ENCODE measurements at places on chromosomes 1 and 21.

DNA sequence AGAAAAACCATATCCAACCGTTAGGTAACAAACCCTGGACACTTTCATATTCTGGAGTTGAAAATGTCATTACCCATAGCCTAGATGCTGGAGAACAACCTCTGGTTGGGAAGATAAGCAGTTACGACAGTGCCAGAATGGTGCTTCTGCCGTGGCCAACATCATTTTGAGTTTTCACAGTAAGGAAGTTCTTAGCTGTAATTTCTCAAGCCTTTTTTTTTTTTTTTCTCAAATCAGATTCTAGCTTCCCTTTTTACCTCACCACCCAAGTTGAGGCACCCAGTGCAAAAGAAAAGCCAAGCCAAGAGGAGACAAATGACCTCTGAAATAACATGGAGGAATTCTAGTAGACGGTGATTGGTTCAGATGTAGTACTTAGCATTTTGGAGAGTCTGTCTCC, 21.8 kb downstream of the PPT1 start:
- no peak for DNase-seq

GRCh38 chr1:56526571-56527174, 52.7 kb downstream of the PLPP3 start:
- DNase-seq, result no peak

GRCh38 chr1:168230709-168231108, 4.9 kb downstream of the SFT2D2 start:
- DNase-seq, result no peak

DNA sequence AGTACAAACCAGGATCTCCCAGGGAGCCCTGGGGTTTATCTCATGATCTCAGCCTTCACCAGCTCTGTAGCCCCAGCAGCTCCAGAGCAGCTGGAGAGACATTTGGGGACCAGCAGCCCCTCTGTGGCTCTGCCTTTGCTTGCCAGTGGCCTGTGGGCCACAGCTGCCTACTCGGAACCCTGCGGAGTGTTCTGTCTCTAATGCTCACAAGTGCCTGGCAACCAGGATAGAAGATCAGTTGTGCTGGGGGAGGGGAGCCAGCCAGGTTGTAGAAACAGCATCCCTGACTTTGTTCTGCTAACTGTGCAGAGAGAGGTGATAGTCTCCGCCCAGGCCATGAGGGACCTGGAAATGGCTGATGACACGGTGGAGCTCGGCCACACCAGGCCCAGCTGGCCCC, 50.9 kb upstream of the KCNJ15 start:
- no peak for DNase-seq

GRCh38 chr1:116403496-116404136, 30.6 kb downstream of the ATP1A1 start:
- DNase-seq, result no peak

DNA sequence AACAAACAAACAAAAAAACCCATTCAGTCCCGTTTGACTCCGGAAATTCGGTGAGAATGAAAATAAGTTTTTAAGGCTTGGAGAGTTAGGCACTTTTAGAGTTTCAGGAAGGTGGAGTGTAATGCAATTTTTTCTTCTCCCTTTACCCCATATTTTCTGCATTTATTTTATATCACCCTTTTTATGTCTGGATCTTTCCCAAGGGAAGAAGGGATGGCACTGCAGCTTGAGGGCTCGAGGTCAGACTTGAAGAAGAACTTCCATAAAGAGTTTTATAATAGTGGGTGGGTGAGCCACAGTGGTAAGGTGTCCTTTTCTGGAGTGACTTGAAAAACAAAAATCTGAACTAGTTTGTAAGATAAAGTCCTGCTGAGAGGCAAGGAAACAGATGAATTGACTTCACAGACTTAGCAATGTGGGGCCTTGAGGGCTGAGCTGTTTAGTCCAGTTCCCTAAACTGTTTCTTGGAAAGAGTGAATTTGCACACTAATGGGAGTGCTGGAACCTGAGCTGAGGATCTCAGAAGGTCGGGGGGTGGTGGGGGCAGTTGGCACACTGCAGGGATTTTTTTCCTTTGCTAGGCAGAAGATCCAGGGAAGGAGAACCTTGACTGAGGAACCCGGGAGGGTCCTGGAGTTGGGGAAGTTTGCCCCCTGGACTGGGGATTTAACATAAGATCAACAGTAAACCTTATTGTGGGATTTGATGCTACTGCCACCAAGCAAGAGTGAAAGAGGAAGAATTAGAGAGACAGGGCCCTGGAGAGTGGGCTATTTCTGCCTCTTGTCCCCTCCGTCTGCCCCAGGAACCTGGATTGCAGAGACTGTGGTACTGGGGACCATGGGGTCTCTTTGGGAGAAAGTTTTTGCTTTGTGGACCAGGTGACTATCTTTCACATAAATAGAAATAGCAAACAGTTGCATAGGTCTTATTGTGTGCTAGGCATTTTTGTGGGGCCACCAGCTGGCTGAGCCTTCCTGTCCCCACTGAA, 1.8 kb upstream of the MEX3A start:
- no peak for DNase-seq

GRCh38 chr21:46437096-46437498, 21.6 kb upstream of the DIP2A start:
- DNase-seq, result no peak

DNA sequence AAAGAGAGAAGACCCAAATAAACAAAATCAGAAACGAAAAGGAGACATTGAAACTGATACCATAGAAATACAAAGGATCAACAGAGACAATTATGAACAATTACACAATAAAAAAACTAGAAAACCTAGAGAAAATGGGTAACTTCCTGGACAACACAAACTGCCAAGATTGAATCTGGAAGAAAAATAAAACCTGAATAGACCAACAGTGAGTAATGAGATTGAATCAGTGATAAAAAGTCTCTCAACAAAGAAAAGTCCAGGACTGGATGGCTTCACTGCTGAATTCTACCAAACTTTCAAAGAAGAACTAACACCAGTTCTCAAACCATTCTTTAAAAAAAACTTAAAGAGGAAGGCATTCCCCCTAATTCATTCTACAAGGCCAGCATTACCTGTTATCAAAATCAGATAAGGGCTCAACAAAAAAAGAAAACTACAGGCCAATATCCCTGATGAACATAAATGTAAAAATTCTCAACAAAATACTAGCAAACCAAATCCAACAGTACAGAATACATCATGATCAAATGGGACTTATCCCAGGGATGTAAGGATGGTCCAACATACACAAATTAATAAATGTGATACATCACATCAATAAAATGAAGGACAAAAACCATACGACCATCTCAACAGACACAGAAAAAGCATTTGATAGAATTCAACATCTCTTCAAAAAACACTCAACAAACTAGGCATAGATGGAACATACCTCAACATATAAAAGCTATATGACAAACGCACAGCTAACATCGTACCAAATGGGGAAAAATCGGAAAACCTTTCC, 119.9 kb downstream of the ACBD6 start:
- DNase-seq, result no peak

- peak; percentile 97 for DNase-seq
Measured at GRCh38 chr1:56578963-56579875, at the start of gene PLPP3. PLPP3 (minus strand) TSS chr1:56579563; CDS start chr1:56579016, 547 bp downstream.

DNA sequence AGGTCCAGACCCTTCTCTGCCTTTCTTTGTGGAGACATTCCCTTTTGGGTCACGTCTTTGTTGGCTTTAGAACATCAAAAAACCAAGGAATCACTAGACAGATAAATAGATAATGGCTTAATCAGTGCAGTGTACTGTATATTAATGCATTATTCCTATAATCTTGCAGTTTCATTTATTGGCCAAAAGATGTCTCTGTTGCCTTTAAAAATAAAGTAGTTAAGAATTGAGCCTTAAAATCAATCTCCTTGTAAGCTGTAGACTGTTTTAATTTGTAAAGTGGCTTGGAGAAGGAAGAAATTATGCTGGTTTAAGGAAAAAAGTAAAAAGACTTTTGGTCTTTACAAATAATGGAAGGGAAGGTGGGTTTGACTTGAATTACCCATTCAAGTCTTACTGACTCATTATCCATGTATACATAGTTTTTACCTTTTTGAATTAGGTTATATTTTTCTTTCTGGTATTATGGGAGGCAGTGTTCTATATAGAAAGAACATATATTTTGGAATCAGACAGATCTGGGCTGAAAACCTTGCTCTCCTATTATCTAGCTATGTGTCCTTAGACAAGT, 84.6 kb downstream of the VPS13D start:
- peak; percentile 33 for DNase-seq

GRCh38 chr1:220219865-220220698, 52.2 kb downstream of the RAB3GAP2 start:
- no peak for DNase-seq

- peak; percentile 79 for DNase-seq
Measured at GRCh38 chr1:199859491-199859933, 168.0 kb upstream of the NR5A2 start.

GRCh38 chr1:114345930-114346479, 165.0 kb downstream of the TRIM33 start:
- DNase-seq, result peak; percentile 13

- DNase-seq, result no peak
Measured at GRCh38 chr1:26353976-26354820, at the start of gene CRYBG2. CRYBG2 (minus strand) TSS chr1:26354130; CDS start chr1:26346657, 7,473 bp downstream.

- DNase-seq, result peak; percentile 71
Measured at GRCh38 chr1:31567956-31568570, 8.3 kb upstream of the TINAGL1 start.

All from fibroblast of skin of scalp (primary cell).